Cerebellum (tissue), 4 donors: ENCODE measurements at places on chromosomes 12 and 14.

- DNase-seq = no peak
Observed at GRCh38 chr14:56088941-56089340, 29.3 kb upstream of the PELI2 start.

GRCh38 chr12:26113181-26113654 lies 11.6 kb downstream of the BHLHE41 start:
- DNase-seq = no peak

DNA sequence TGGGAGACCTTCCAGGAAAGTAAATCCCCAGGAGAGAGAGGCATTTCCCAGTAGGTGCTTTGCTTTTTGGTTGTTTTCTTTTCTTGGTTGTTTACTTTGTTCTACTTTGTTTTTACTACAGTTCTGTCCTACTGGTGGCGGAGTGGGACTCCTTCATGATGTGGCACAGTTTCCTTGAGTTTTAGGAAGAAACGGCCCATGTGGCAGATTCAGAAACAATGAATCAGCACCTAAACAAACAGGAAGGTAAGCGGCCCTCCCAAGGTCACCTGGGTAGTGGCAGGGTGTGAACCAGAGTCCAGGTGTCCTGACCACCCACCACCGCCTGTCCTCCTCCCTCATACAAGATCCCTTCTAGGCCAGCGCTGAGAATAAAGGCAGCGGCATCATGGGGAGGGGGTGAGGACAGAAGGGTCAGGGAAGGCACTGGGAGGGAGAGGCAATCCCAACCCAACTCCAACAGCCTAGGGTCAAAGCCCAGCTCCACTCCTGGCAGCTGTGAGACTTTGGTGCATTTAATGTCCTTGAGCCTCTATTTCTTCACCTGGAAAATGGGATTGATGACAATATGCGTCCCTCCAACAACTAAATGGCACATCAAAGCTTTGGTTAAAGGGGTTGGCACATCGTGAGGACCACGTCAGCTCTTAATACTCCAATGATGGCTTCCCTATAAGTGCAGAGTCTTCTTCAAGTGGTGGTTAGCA lies 111.5 kb upstream of the BCL2L14 start:
- no peak for DNase-seq

GRCh38 chr12:5710260-5710878 lies 234.7 kb downstream of the ANO2 start:
- DNase-seq = no peak
